ENCODE measurements at places on chromosomes 6 and 20.

DNA sequence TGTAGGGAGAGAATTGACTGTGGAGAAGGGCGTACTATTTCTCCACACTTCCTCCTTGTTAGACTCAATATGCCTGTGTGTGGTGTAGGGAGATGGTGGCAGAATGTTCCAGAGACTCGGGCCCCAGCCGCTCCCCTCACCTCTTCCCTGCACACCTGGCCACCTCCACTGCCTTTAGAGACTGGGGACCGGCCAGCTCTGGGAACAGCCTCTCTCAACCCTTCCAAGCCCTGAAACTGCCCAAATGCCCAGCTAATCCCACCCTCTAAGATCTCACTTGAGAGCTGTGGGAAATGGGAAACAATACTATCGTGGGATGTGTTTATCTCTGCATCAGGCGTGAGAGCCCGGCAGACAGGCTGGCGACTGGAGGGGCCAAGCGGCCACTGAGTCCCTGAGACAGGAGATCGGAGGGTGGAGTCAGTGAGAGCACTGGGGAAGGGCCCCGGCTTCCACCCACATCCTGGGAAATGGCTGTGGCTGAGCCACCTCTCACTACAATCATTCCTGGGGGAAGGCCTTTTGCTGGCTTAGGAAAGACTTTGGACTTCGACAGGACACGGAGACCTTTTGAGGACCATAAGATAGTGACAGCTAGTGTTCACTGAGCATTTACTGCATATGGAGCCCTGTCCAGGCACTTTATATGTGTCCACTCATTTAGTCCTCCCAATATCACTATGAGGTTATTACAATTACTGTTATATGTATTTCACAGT, 31.0 kb upstream of the MRPS18A start:
- DNase-seq = no peak

- DNase-seq = no peak
Measured at GRCh38 chr20:24957326-24958016, 8.4 kb downstream of the CST7 start.

DNA sequence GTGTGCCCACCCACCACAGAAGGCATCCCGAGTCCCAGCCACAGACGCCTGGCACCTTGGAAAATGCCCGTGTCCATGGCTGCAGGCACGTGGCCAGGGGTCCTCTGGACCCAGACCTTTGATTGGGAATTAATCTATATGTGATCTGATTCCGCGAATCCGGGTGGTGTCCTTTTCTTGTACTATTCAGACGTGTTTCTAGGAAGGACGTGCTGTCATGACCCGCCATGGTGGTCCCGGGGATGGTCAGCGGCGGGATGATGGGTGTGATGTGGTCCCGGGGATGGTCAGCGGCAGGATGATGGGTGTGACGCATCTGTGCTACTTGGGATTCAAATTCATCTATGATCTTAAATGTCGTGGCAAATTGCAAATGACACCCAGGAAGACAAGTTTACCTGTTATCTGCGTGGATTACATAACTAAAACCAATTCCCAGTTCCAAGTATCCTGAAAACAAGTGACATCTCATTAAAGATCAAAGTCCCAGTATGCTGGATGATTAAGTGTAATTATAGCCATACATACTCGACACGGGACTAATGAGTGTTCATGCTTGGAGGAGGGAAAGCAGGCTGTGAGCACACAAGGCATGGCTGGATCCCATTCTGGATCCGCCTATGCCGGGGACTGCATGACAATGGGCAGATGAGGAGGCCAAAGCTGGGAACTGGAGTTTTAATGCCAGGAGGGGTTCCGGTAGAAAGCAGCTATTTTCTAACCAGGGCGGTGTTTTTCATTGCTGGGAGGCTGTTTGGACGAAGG, 256.5 kb downstream of the TAF4 start:
- DNase-seq = no peak

- DNase-seq = no peak
Measured at GRCh38 chr6:16721977-16722376, 39.3 kb downstream of the ATXN1 start.

GRCh38 chr6:148271711-148272439, 70.8 kb upstream of the SASH1 start:
- no peak for DNase-seq

GRCh38 chr6:17740559-17741220, 34.0 kb upstream of the NUP153 start:
- DNase-seq = no peak

DNA sequence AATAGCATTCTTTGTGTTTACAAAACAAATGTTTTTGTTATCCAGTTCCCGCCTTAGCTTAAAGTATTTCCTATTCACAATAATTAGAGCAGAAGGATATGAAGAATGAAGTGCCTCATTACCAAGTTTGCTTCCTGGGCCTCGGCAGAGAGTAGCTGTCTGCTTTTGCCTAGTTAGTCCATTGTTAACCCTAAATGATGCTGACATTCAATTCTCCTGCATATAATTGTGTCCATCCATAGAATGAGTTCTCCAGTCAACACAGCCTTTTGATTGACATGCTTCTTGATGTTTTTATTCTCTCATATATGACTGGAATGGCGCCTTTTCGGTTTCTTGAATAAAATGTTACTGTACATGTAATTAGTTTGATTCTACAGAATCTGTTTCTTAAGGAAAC, 100.9 kb downstream of the MYB start:
- DNase-seq = no peak

DNA sequence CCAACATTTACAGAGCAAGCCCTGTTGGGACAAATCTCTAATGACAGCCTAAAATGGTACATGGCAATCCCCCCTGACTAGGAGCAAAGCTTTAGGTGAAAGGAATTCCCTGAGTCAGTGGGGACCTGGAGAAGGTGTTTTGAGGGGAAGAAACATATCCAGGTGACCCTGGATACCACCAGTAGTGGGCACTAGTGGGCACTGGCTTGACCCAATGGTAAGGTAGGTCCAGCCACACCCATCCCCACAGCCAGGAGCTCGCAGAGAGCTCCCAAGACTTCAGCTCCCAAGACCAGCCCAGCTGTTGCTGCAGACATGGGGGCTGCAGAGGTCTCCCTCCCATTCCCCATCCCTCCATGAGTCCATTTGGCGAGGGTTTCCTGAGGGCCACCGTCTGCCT, 19.5 kb downstream of the GRM4 start:
- DNase-seq = no peak

DNA sequence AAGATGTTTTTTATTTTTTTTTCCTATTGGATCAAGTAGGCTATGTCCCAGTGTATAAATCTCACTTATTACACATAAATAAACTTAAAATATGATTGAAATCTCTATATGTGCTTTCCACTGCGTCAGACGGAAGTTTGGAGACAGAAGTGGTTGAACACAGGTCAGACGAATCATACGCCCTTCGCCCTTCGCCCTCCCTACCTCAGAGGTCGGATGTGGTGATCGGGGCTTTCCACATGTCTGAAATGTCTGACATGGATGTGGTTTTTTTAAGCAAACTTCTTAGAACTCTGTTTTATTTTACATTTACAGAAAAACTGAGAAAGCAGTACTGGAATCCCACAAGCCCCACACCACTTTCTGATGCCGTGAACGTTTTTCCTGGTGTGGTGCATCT, 344.4 kb downstream of the THBS2 start:
- DNase-seq = no peak

DNA sequence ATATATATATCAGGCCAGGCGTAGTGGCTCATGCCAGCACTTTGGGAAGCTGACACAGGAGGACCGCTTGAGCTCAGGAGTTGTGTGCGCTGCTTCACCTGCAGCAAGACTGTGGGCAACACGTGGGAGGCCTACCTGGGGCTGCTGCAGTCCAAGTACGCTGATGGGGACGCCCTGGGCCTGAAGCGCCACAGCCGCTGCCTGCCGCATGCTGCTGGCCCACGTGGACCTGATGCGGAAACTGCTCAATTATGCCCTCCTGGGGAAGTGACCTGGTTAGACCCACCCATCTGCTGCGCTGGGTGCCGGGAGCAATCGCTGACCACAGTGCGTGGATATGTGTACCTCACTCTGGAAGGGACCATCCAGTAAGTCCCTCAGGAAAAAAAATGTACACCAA, 1.8 kb upstream of the PSORS1C2 start:
- DNase-seq = no peak

GRCh38 chr6:40841721-40842120, 197.3 kb downstream of the UNC5CL start:
- no peak for DNase-seq

DNA sequence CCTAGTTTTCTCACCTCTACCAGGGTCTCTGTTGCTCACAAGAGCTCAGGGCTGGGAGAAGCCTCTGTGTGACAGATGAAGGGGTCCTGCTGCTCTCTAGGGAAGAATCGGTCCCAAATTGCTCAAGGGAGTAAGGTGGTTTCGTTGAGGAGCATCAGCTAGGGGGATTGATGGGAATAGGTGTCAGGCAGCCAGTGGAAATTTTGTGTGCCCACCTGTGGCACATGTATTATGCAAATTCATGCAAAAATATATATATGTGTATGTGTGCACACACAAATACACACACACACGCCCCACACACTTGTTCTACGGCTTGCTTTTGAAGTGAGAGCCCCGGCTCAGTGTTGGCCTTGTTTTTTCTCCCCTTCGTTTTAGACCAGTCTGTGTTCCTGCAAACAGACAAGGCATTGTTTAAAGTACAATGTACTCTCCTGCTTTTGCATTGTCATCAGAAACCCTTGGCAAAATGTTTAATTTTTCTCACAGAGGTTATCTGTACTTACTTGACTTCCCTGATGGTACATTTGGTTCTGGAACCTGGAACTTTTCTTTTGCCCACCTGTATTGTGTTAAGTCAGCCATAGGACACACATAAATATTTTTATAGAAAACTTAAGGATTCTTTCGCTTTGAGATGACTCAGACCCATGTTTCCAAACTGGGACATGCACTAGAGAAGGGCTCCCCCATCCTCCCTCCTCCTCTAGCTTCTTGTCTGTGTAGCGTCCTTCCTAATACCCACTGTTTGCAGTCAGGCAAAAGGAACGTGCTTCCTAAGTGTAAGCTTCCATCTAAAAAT, 26.7 kb downstream of the FOXO3 start:
- DNase-seq = no peak

GRCh38 chr6:2848851-2849250, 7.2 kb upstream of the SERPINB1 start:
- DNase-seq = peak; percentile 79

- DNase-seq = no peak
Measured at GRCh38 chr20:38962928-38963401, 821 bp downstream of the DHX35 start.

- no peak for DNase-seq
Measured at GRCh38 chr20:50903353-50904051, 27.7 kb downstream of the ADNP start.

DNA sequence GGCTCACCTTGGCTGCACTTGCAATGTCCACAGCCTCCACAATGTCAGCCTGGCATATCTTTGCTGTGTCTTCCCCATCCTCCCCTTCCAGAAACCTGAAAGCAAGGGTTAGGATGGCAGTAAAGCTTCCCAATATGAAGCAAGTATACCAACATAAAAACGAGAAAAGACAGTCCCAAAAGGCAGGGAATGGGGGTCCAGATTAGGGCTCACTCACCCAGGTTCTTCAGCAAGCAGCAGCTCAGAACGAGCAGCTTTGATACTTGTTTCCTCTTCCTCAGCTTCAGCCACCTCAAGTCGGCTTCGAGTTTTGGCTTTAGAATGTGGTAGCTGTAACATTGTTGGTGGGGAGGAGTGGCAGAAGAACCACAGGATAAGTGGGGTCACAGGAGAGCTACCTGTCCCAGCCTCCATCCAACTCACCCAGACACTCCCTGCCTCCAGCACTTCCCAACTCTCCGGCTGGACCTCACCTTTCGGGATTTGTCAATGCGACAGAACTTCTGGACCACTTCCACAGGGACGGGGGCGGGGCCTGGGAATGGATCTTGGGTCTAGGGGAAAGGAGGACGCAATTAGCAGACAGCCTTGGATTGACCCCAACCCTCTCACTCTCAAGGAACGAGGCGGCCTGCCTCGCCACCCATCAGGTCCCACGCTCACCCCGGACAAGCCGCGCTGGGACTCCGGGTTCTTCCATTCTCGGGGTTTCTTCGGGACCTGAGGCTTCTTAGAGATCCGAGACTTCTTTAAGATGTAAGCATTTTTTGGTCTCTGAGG, 708 bp downstream of the WDR46 start:
- no peak for DNase-seq

DNA sequence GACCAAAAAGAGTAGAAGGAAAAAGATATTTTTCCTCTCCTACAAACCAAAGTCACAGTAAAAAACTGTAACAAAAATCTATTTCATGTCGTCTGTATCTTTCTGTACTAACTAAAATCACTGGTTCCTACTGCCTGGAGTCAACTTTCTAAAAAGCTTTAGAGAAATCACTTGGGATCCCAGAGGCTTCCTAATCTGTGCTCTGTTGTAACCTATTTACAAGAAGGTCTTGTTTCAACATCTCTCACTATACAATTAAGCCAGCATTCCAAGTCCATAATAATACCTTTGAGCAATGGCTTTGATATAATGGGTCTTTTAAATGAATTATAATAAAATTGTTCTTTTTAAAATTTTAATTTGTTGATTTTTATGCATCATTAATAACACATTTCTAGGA, 20.4 kb downstream of the RAB23 start:
- DNase-seq = no peak

DNA sequence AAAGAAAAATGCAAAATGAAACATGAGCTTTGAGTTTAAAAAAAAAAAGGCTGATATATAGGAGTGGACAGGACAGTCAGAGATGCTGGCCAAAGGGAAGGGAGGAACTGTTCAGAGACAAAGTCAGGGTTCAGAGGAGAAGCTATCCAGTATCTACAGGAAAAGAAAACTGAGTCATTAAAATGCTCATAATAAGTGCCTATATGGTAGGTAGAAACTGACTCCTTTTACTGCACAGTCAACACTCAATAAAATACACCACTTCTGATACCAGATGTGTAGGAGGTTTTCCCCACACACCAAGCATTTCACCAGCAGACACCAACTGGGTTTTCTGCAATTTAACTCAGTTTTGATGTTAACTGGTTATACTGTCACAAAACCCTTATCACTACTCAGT, 32.9 kb downstream of the FRK start:
- DNase-seq = no peak

DNA sequence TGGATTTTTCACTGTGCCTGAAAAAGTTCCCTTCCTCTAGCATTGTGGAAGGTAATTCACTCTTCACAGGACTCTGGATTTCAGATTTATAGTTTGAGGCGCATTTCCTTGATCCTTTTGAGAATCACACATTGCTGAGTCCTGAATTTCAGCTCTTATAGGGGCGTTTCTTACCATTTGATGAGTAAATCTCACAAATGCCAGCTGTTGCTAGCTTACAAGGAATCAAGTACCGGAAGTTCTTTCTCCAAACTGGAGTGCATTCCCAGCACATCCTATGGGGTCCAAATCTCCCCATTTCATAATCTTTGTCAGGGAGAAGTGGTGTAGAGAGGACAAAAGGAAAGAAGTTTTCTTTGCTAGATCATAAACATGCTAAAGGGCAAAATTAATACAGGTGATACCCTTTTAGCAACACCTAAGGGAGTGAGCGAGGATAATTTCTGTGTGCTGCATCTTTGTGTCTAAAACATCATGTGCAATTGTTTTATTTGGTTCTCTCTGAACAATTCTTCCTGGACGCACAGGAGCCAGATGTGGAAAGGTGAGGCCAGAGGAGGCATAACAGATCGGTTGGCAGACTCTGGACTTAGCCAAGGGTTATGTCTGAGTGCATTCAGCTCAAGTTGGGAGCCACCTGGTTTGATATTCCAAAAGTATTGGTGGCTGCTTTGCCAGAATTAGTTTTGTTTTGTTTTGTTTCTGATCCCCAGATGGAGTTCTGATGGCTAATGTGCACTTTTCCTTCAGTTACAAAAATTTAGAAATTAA, 37.4 kb upstream of the EYA2 start:
- no peak for DNase-seq
